ENCODE measurements at places on chromosomes 3 and 15. TPM values are rescaled to one million over a fixed set of nuclear protein-coding genes. Genes with fewer than 3 reads are reported as not detected.

KCNH8 gene
- 0.08 TPM for total RNA-seq

CERS3 gene
- 120 TPM for total RNA-seq

OCA2 gene
- total RNA-seq, result 1.6 TPM

GPR15 gene
- 0.32 TPM for total RNA-seq

ESYT3 gene
- total RNA-seq, result 0.80 TPM

ANKRD34C gene
- total RNA-seq, result not detected

TRPM1 gene
- not detected for total RNA-seq

PRICKLE2 gene
- 6.0 TPM for total RNA-seq

PLAAT1 gene
- 7.4 TPM for total RNA-seq

GRCh38 chr3:167776066-167776685, 40.7 kb downstream of the SERPINI1 start:
- no peak for ATAC-seq

GRCh38 chr15:41919201-41919820, 25.5 kb upstream of the SPTBN5 start:
- no peak for ATAC-seq

GRCh38 chr3:31562525-31562924, 29.8 kb downstream of the STT3B start:
- no peak for ATAC-seq

GRCh38 chr15:51260202-51260601, 78.2 kb downstream of the CYP19A1 start:
- ATAC-seq, result no peak

- no peak for ATAC-seq
Observed at GRCh38 chr3:122665881-122666280, 14.8 kb upstream of the PARP14 start.

- ATAC-seq, result no peak
Observed at GRCh38 chr3:106530367-106530766, 661.6 kb upstream of the CBLB start.

DNA sequence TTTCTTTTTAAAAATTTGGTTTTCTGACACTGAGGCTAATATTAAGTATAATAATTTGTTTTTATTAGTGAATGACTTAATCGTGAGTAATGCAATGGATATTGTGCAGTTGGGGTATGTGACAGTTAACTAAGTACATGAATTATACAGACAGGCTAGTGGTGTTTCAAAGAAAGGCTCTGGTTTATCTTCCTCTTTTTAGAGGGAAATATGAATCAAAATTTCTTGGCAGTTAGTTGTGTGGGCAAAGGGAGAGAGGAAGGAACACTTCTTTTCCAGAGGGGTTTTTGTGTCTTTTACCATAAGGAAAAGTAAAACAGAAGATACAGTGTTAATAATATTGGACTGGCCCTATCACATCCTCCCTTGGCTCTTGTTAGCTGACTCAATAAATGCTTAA, 2.7 kb downstream of the ZNF654 start:
- no peak for ATAC-seq

GRCh38 chr3:124431331-124431994, 298.8 kb upstream of the UMPS start:
- ATAC-seq, result no peak

- ATAC-seq, result no peak
Observed at GRCh38 chr15:74414603-74415338, 19.0 kb downstream of the SEMA7A start.

DNA sequence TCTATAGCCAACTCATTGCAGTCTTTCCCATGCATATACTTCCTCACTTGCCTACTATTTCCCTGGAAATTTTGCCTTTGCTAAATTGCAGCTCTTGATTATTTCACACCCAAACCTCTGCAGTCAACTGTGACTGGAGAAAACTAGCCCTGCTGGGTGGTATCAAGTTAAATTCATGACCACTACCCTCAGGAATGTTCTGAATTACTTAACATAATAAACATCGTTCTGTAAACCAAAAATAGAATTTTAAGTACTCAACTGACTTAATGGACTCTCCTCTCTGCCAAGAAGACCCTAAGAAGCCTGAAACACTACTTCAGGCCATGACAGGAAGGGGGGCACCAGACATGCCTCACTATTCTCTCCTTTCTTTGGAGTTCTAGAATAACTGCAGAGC, 1278.0 kb upstream of the GBE1 start:
- no peak for ATAC-seq

DNA sequence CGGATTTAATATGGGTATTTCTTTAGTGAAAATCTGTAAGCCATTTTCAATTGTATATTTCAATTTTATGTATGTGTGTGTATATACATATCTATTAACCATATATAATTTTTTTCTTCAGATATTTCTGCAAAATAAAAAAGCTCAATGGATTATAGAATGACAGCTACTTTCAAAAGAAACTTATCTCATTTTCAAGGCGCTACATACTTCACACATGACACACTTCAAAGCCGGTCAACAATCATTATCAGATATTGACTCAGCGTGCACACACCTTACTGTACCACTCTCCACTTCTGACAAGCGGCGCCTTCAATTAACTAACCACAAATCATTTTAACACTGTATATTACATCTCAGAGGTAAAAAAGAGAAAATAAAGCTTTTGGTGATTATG, 39.6 kb downstream of the ATP13A3 start:
- ATAC-seq, result no peak

- ATAC-seq, result no peak
Observed at GRCh38 chr3:151561878-151562277, 101.0 kb upstream of the IGSF10 start.

GRCh38 chr15:79572691-79573404, 140.7 kb downstream of the MINAR1 start:
- ATAC-seq, result no peak

DNA sequence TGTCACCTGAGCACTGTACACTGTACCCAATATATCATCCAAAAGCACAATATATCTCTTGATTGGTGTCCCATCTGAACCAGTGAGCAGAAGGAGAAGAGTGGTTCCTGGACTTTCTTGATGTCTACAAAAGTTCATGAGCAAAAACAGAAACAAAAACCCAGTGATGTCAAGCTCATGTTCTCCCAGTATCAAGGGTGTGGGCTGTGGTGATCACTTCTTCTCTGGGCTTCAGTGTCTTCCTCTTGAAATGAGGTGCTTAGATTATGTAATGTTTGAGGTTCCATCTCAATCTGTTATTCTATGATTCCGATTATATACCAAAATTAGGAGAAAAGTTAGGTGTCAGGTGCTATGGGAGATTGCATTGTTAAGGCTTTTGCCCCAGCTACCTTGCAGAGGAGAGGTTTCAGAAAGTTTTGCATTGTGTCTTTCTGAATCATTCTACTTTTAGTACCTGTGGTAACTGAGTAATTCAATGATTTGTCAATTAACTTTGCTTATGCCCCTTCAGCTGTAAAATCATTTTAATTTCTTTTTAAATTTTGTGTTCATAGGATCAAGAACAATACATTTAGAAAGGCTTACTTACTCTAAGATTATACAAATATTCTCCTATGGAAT, 122.0 kb upstream of the EOMES start:
- ATAC-seq, result no peak
